ENCODE measurements at places on chromosomes 13 and 19. TPM values are rescaled to one million over a fixed set of nuclear protein-coding genes. Genes with fewer than 3 reads are reported as not detected.

TMEM145 gene
- total RNA-seq = 0.37 TPM

ZNF600 gene
- 20.5 TPM for total RNA-seq

DNA sequence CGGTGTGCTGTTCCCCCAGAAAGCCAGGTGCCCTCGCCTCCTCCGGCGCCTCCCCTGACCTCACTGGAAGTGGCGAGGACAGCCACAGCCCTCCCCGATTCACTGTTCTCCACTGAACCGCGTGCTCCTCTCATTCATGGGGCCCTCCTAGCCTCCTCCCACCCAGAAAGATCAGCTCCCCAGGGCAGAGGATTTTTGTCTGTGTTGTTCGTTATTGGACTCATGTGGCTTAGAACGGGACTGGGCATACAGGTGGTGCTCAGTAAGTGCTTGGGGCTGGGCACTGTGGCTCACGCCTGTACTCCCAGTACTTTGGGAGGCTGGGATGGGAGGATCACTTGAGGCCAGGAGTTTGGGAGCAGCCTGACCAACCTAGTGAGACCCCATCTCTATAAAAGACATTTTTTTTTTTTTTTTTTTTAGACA, 3.8 kb downstream of the PRTN3 start:
- DNase-seq = peak; percentile 41

- DNase-seq = peak; percentile 70
Measured at GRCh38 chr19:7916103-7916954, 1.7 kb downstream of the TGFBR3L start.

DNA sequence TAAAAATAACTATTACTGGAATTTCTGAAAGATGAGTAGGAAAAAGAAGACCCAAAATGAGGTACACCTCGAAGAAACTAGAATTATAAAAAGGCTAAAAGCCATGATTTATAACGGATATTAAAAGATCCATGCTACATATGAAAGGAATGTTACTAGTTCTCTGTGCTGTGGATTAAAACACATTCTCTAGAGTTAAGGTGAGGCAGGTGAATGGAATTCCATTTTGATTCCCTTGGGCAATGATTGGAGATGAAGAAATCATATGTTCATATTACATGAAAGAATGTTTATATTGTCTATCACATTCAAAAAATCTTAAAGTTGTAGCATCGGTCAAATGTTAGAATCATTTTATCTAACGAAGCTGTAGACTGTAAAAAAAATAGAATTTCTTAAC, 783.7 kb downstream of the PCDH9 start:
- DNase-seq = no peak

FAAP24 gene
- total RNA-seq = 8.8 TPM

NMRK2 gene
- not detected for total RNA-seq

FREM2 gene
- total RNA-seq = not detected

- DNase-seq = no peak
Measured at GRCh38 chr19:6925386-6925785, 38.0 kb downstream of the ADGRE1 start.

DNA sequence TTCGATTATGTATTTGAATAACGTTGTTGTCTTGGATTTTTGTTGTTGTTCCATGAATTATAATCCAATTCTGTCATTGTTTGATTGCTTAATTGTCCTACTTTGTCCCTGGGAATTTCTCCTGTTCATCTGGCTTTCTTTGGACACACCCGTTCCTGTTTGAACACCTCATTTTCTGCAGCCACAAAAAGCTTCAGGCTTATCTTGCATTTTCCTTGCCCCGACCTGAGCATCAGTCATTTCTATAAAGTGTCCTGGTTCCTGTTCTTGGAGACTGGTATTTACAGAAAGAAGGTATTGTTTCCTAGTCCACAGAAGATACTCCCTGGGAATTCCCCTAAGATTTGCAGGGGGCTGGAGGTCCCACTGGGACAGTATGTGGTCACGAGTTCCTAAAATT, 731.8 kb upstream of the ARGLU1 start:
- DNase-seq = no peak

CYP2A6 gene
- not detected for total RNA-seq

GRCh38 chr13:20825477-20825875, 51.7 kb upstream of the EEF1AKMT1 start:
- DNase-seq = no peak

- DNase-seq = no peak
Measured at GRCh38 chr13:29733147-29733611, 117.2 kb downstream of the UBL3 start.

DNA sequence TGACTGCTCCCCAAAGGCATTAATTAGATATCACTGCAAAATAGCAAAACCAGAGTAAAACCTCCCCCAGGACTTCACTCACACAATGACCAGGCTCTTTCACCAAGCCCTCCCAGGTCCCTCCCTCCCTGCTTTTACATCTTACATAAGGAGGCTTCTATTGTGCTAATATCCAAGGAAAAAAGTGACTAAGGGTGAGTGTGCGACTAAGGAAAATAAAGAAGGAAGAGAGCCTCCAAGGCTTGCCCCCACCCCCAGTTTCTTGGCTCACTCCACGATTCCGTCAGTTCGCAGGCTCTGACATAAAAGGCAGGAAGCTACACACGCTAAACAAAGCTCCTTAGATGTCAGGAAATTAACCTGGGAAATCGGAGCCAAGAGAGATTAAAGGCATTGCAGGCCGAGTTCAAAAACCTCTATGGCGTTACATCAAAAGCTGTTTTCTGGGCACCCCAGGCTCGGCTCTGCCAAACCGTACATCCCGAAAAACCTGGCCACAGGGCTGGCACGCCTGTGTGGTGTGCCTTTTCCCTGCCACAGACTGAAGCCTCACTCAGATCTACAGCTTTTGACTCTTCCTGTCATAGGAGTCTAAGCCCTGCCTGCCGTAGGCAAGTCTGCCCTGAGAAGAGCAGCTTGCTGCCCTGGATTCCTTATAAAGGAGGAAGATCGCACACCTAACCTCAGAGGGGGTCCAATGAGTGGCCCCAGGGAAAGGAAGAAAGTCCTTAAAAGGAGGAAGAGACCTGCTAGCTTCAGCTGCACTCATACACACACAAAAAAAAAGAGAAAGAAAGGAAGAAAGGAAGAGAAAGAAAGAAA, 67.0 kb upstream of the SERP2 start:
- no peak for DNase-seq

DNA sequence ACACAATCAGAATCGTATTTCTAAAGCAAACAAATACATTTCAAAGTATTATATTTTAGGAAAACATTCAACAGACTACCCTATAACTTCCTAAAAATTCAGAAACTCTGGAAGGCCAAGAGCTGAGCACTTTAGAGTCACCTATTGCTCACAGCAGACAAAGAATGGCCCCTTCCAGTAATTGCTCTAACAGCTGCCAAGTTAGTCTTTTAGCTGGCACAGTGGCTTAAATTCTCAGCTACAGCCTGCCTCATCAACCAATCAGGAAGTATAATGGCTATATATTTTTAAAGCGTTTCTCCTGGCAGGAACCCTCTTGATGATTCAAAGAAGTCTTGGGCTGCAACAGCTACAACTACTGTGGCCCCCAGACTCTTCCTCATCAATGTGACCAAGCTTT, 14.9 kb upstream of the SLITRK5 start:
- DNase-seq = no peak

GRCh38 chr13:42883771-42884467, 102.5 kb downstream of the FAM216B start:
- DNase-seq = no peak

DNA sequence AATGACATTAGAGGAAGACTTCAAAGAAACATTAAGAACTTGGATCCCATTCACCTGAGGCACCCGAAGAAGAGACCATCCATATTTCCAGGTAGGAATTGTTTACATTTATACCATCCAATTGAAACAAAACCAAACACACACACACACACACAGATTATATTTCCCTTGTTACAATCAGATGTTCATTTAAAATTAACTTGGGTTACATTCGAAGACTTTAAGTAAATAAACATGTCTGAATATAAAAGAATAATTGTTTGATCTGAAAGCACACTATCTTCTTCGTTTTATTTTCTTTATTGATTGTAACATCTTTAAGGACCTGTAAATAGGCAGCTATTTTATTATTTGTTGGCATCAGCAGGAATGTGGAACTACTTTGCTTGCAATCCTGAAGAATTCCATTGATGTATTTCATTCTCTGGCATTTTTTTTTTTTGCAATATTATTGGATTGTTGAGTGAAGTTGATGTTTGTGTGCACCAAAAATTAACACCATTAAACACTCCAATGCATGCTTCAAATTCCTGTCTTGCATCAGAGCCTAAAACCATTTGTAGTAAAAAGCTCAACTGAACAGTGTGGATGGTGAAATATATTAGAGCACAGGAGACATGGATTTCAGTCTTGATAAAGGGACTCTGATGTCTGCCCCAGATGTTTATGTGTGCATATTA, 85.3 kb upstream of the FRY start:
- DNase-seq = no peak

- no peak for DNase-seq
Measured at GRCh38 chr13:33487575-33488243, 202.2 kb upstream of the STARD13 start.

GRCh38 chr13:46405457-46405856, 18.4 kb upstream of the RUBCNL start:
- DNase-seq = no peak

DNA sequence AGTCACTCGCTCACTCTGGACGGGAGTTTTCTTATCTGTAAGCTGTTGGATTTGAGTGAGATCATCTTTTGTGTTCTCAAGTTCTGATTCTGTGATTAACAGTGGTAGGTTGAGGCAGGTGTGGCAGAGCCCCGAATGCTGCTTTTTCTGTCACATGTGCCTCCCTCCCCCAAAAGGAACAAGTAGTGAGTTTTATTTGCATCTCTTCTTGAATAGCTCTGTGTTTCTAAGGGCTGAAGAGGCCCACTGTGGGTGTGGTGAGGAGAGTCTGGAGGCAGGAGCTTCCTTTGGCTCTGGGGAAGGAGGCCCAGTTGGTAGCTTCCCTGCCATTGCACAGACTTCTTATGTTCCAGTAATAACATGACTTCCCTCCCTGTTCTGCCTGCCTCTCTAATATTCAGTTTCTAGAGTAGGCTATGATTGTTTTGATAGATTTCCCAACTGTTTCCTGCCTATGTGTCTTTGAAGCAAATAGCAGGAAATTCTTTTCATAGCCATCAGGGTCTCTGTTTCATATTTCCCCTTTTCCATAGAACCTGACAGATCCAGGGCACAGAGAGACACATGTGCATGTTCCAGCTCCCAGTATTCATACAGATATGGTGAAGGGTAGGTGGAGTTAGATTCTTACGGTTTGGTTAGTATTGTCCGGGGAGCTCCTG, 23.9 kb upstream of the CXCL17 start:
- DNase-seq = no peak

GRCh38 chr19:19334063-19334988, 13.7 kb downstream of the MAU2 start:
- DNase-seq = no peak
